Activated CD4-positive, alpha-beta T cell treated with anti-CD3 and anti-CD28 coated beads, Interleukin-2, amount 10 ng/mL, durations not matched to agents 7 days and 5 days (primary cell): ENCODE measurements at places on chromosomes 3 and 15. TPM values are rescaled to one million over a fixed set of nuclear protein-coding genes. Genes with fewer than 3 reads are reported as not detected.
A peak's percentile ranks its signal among the peaks of the same experiment; 100 is the strongest.

Gene IP6K2
- total RNA-seq: 61.2 TPM

GRCh38 chr15:60563539-60564404 lies 84.8 kb upstream of the ICE2 start:
- DNase-seq: peak; percentile 51
- H3K27me3 ChIP-seq: no peaks in the 10 kb centered on the region
- H3K36me3 ChIP-seq: peaks cover 41% of the 10 kb centered on the region
- peaks cover 62% of the 10 kb centered on the region for H3K4me1 ChIP-seq
- no peak overlapping the region for H3K4me3 ChIP-seq

Gene CKMT1B
- total RNA-seq: not detected

GRCh38 chr3:18443665-18444594 lies 18.8 kb upstream of the SATB1 start:
- H3K27me3 ChIP-seq: no peaks in the 10 kb centered on the region
- peaks cover 34% of the 10 kb centered on the region for H3K4me1 ChIP-seq
- no peak for DNase-seq
- peaks cover 69% of the 10 kb centered on the region for H3K36me3 ChIP-seq

- H3K27me3 ChIP-seq: peaks cover 10% of the 10 kb centered on the region
- H3K4me1 ChIP-seq: peaks cover 16% of the 10 kb centered on the region
- H3K4me3 ChIP-seq: no peak overlapping the region
Observed at GRCh38 chr3:151130428-151130827, 45.0 kb downstream of the MED12L start.

Gene SLC22A13
- total RNA-seq: 0.37 TPM

DNA sequence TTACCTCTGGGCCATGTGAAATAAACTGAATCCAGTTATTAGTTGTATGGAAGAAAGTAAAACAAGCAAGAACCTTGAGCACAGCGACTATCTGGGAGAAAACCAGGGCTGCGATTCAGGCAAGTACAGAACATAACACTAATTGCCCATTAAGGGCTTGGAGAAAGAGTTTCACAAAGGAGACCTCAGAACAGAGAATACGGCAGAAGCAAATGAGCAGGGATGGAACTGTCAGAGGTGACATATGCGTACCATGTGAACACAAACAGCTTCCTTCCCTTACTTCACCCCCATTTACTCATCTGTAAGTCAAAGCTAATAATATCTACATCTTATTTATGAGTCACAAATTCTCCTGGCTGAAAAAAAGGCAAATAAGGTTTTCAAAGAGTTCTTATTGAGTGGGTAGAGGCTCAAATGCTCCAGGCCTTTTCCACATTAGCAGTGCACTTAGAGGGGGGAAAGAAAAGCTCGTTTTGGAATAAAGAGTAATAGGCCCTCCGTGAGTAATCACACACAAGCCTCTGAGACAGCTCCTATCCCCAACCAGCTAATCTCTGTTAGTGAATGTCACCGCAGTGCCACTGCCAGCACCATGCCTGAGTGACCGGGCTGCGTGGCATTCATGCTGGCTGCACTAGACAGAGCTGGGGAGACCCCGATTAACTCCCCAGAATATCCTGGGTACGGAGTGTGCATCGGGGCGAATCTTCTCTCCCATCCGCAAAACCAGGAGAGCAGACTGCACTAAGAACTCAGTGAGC lies 2.6 kb downstream of the PCSK6 start:
- no peak overlapping the region for H3K4me3 ChIP-seq
- no peak overlapping the region for H3K27ac ChIP-seq
- peaks cover 3% of the 10 kb centered on the region for H3K4me1 ChIP-seq

DNA sequence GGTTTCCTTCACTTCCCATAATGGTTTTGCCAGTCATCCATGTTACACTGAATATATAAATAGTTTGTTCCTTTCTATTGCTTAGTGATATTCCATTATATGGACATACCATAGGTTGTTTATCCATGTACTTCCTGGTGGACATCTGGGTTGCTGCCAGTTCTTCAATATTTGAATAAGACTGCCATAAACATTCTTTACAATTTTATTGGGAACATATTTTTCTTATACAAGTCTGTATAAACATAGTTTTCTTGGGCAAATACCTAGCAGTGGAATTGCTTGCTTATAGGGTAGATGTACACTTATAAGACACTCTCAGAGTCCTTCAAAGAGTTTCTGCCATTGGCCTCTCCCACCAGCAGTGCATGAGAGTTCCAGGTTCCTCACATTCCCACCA lies 231.4 kb downstream of the OPA1 start:
- DNase-seq: no peak
- H3K4me1 ChIP-seq: no peaks in the 10 kb centered on the region
- H3K27ac ChIP-seq: no peak overlapping the region
- no peak overlapping the region for H3K4me3 ChIP-seq
- peaks cover 28% of the 10 kb centered on the region for H3K27me3 ChIP-seq
- H3K36me3 ChIP-seq: no peaks in the 10 kb centered on the region

Gene CPNE9
- 0.25 TPM for total RNA-seq

Gene CCDC54
- not detected for total RNA-seq

DNA sequence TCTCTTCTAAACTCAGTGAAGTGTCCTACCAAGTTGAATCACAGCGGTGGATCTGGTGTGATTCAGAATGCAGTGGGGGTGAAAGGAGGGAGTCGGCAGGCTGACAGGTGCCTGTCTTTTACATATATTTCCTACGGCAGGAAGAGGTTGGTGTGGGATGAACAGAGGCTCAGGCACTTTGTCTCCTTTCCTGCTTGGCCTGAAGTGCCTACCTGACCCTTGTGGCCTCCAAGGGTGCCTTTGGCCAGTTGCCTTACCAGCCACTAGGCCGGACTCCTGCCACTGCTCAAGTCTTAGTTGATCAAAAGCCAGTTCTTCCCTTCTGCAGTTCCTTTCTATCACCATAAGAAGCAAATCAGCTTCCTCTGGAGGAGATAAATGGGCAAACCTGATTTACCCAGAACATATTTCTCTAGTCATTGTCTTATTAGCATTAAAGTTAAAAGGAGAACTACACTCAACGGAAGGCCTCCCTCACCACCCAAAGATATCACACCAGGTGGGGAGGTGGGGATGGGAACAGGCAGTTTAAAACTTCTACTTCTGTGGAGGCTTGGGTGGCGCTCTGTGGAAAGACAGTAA lies 52.1 kb downstream of the CRTC3 start:
- DNase-seq: no peak
- H3K27ac ChIP-seq: peak overlapping the region; percentile 66
- H3K4me1 ChIP-seq: peaks cover 69% of the 10 kb centered on the region
- peak overlapping the region; percentile 15 for H3K4me3 ChIP-seq

GRCh38 chr3:186182850-186183249 lies 74.0 kb upstream of the ETV5 start:
- no peak overlapping the region for H3K27ac ChIP-seq
- peaks cover 17% of the 10 kb centered on the region for H3K4me1 ChIP-seq
- no peak for DNase-seq
- no peaks in the 10 kb centered on the region for H3K36me3 ChIP-seq

Gene PIF1
- total RNA-seq: 56.8 TPM

GRCh38 chr3:183698318-183698751 lies 738 bp downstream of the YEATS2 start:
- peaks cover 39% of the 10 kb centered on the region for H3K4me1 ChIP-seq
- peak overlapping the region; percentile 77 for H3K4me3 ChIP-seq
- H3K36me3 ChIP-seq: peaks cover 22% of the 10 kb centered on the region
- H3K27ac ChIP-seq: peak overlapping the region; percentile 81
- DNase-seq: peak; percentile 35
- H3K27me3 ChIP-seq: no peaks in the 10 kb centered on the region

GRCh38 chr15:98676586-98677270 lies 28.4 kb downstream of the IGF1R start:
- peaks cover 1% of the 10 kb centered on the region for H3K4me1 ChIP-seq
- H3K36me3 ChIP-seq: no peaks in the 10 kb centered on the region
- no peak overlapping the region for H3K27ac ChIP-seq
- H3K4me3 ChIP-seq: no peak overlapping the region
- no peak for DNase-seq

GRCh38 chr15:74646480-74646879 lies 30.8 kb downstream of the CLK3 start:
- no peaks in the 10 kb centered on the region for H3K27me3 ChIP-seq
- H3K4me3 ChIP-seq: no peak overlapping the region
- H3K27ac ChIP-seq: no peak overlapping the region
- peaks cover 17% of the 10 kb centered on the region for H3K4me1 ChIP-seq

Gene RBP2
- total RNA-seq: not detected

- no peak overlapping the region for H3K4me3 ChIP-seq
- H3K4me1 ChIP-seq: no peaks in the 10 kb centered on the region
- H3K27ac ChIP-seq: no peak overlapping the region
- no peaks in the 10 kb centered on the region for H3K27me3 ChIP-seq
- H3K36me3 ChIP-seq: no peaks in the 10 kb centered on the region
- no peak for DNase-seq
Observed at GRCh38 chr3:160049565-160049964, 60.9 kb downstream of the IL12A start.

DNA sequence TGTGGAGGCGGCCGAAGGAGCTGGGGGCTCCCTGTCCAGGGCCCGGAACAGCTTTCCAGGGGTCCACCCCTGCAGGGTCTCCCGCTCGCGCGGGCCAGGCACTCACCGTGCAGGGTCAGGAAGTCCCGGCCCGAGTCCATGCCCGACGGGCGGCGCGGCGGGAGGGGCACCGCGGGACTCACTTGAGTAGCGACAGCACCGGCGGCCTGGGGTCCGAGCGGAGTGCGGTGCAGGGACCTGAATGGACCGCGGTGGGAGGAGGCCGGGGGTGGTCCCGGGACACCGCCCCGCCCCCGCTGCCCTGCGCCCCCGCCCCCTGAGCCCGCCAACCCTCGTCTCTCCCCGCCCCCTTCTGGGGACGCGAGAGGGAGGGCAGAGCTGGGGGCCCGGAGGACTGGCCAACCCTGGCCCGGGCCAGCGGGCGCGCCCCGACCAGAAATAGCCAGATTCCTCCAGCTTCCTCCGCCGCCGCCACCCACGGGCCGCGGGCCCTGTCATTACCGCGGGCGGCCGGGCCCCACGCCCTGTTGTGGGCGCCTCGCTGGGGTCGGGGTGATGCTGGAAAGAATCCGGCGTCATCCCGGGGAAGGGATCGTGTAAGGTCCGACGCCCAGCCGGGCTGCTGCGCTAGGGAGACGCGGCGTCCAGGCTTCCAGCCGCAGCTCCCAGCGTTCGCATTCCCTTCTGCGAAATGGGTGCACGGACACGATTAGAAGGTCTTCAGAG lies at the start of gene PLCD1:
PLCD1 (minus strand) TSS at position 243 of the 726 bp plus-strand sequence; CDS start at position 140, 103 bp downstream.
- peaks cover 27% of the 10 kb centered on the region for H3K27me3 ChIP-seq
- peak; percentile 34 for DNase-seq
- peaks cover 5% of the 10 kb centered on the region for H3K36me3 ChIP-seq
- H3K4me1 ChIP-seq: peaks cover 33% of the 10 kb centered on the region

GRCh38 chr3:71657831-71658530 lies 67.2 kb downstream of the EIF4E3 start:
- H3K27me3 ChIP-seq: no peaks in the 10 kb centered on the region
- peaks cover 6% of the 10 kb centered on the region for H3K36me3 ChIP-seq
- H3K4me1 ChIP-seq: peaks cover 14% of the 10 kb centered on the region
- H3K27ac ChIP-seq: no peak overlapping the region
- no peak overlapping the region for H3K4me3 ChIP-seq

Gene AHSG
- total RNA-seq: not detected

Gene TMEM207
- total RNA-seq: not detected

- DNase-seq: no peak
- no peak overlapping the region for H3K27ac ChIP-seq
- no peak overlapping the region for H3K4me3 ChIP-seq
- H3K4me1 ChIP-seq: peaks cover 7% of the 10 kb centered on the region
- no peaks in the 10 kb centered on the region for H3K27me3 ChIP-seq
Observed at GRCh38 chr3:167839460-167840134, 104.1 kb downstream of the SERPINI1 start.

DNA sequence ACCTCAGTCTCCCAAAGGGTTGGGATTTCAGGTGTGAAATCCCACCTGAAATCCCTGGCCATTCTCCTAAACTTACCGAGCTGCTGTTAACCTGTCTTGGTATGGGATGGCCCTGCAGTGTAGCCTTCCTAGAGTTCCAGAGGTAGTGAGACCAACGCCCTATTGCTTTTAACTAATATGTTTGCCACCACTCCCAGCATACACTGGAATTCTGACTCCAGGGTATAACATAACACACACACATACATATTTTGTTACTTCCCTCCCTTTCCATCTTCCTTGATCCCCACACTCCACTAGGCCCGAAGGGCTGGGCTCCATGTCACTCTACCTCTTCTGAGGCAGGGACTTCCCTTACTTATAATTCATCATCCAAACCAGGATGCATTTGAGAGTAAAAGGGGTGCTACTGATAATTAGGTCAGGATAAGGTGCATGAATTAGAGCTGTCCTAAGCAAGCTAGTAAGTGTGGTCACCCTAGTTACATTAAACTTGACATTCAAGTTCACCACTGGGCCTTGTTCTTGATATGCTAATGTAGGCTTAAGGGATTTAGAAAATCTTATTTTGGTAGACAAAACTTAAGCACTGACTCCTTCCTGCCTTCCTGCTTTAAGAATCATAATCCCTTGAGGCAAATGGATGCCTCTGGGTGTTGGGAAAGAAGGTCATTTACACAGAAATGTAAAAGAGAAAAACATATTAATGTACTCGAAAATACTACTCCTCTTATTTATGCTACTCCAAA lies 317.6 kb downstream of the MAGI1 start:
- DNase-seq: no peak
- H3K27me3 ChIP-seq: no peaks in the 10 kb centered on the region
- no peaks in the 10 kb centered on the region for H3K4me1 ChIP-seq

DNA sequence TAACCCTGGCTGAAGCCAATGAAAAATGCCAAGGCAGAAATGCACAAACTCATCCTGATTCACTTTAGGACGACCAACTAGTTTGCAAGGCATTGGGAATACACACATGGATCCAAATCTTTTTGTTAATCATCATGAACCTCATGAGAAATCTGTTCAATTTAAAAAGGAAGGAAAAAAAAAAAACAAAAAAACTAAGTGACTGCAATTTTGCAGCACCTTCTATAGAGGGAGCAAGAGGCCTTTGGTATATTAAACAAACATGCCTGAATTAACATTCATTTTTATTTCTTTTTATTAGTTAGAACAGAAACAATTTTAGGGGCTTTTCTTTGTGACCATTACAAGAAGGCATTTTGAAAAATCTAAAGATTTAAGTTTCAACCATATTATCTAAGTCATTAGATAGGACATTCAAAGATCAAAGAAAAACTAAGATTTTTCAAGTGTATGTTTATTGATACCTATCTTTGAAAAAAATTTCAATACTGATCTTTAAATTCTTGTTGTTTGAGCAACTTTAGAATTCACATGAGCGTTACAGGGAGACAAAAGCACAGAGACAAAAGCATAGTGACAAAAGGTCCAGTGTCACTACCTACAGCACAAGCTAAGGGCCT lies 182.4 kb downstream of the CBLB start:
- DNase-seq: no peak
- peak overlapping the region; percentile 69 for H3K27ac ChIP-seq
- peaks cover 34% of the 10 kb centered on the region for H3K4me1 ChIP-seq
- H3K4me3 ChIP-seq: no peak overlapping the region

DNA sequence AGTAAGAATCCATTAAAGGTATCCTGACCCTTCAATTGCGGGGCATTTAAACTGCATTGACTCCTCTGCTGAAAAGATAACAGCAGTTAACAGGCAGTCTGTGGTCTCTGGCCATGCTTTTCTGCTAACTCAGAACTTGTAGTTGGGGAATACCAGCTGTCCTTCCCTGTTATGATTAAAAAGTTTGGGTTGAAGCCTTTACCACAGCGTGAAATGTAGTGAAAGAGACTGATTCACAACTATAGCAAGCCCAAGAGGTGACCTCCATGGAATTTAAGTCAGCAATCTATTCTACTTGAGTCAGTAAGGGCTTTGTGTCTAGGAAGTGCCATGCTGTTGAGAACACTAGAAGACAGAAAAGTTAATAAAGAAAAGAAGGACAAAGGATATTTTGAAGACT lies 1037.3 kb downstream of the SI start:
- H3K27ac ChIP-seq: no peak overlapping the region
- H3K4me3 ChIP-seq: no peak overlapping the region
- no peaks in the 10 kb centered on the region for H3K36me3 ChIP-seq
- H3K27me3 ChIP-seq: no peaks in the 10 kb centered on the region
